ENCODE measurements at places on chromosomes 2 and 18.
A peak's percentile ranks its signal among the peaks of the same experiment; 100 is the strongest.

DNA sequence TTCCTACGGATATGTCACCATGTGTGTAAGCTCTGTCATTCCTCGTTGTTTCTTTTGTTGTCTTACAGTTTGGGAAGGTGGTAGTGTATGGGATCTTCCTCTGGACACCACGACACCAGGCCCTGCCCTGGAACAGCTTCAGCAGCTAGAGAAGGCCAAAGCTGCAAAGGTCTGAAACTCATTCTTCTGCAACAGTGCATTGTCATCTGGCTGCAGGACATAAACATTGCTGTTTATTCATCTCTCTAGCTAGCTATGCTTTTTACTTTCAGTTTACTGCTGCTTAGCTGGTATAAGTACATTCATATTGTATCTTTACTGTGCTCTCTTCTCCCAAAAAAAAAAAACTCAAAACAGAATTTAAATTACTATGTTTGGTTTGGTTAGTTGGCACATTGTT, 39.2 kb upstream of the KCNJ13 start:
- DNase-seq, result no peak

DNA sequence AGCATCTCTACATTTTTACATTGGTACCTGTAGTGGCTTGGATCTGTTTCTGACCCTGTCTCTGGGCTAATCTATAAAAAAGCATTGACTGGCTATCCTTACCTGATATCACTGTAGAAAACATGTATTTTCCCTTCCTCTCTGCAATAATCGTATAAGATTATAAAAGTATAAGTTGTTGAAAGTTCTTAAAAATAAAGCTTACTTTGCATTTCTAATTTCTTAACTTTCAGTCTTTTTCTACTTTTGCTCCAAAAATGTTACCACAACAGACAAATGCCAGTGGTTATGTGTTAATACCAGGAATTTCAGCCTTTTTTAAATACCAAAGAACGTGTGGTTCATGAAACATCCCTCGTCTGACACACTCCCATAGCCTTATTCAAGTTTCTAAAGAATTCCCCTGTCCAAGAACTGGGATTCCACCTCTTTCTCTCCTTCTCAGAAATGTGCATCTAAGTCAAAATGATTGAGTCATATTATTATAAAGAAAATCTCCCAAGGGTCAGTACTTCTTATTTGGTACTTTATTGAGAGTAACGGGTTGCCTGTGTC, 28.5 kb upstream of the ACKR3 start:
- DNase-seq, result no peak

DNA sequence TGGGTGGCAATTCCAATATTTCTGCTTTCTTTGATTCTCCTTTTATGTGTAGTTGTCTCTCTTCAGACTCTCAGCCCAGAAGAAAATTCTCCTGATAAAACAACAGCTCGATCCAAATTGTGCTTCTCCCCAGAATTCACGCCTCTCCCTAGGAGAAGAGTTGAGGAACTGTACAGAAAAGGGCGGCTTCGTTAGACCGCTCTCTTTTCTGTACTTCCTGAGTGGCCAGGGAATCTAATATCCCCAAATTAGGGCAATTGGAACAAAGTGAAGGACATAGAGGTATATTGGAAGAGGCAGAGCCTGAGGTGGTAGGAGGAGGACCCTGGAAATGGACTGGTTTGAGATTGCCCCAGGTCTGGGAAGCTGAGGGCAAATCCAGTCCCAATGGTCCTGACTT, 5.6 kb downstream of the ADCYAP1 start:
- DNase-seq, result no peak

DNA sequence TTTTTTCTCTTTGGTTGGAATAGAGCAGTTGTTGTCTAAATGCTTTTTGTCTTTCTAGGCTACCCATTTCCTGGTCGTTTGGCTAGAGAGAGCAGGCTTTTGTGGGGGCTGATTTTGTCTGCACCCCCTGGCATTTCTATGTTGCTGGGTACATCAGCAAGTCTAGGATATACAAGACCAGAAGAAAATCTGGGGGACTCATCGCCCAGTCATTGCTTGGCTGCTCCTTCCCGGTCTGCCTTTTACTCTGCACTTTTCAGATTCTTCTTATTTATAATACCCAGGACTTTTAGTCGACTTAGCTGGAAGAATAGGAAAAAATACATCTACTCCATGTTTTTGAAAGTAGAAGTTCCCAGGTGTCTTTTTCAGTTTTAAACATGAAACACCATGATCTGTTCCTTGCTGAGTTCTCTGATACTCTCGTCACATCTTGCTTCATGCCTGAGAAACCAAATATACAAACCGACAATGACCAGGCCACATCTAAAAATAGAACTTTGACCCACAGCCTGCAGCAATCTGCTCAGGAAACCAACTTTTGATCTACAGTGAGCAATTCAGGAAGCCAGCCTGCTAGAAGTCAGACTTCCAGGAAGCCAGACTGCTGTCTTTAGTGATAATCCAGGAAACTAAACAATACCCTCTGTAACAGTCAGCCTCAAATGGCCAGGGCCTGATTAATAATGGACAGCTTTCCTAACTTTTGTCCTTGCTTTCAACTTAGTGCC, 163.8 kb upstream of the MEX3C start:
- peak; percentile 1 for DNase-seq

GRCh38 chr2:15152382-15152781, 408.8 kb downstream of the NBAS start:
- no peak for DNase-seq

DNA sequence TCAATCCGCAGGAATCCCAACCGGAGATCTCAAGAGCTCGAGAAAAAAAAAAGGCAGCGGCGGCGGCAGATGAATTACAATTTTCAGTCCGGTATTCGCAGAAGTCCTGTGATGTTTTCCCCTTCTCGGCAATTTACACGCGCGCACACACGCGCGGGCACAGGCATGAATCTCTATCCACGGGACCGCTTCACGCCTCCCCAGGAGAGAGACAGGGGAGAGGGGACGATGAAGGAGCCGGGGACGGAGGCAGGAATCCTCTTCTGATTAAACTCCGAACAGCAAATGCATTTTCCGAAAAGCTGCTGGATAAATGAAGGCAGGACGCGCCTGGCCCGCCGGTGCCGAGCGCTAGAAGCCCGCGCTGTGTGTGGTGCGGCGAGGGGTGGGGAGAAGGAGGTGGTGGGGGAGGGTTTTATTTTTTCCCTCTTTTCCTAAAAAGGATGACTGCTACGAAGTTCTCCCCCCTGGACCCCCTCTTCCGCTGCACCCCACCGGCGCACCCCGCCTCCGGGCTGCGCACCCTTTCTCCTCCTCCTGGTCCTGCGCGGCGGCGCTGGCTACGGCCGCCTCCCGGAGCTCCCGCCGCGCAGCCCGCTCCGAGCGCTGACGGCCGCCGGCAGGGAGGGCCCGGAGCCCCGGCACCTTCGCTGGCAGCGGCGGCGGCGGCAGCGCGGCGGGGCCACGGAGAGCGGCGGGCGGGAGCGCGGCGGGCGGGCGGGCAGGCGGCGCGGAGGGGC, at the start of gene BCL2:
TSS of gene BCL2 (minus strand) at position 387 of the 740 bp plus-strand sequence.
- DNase-seq, result peak; percentile 10

- peak; percentile 79 for DNase-seq
Measured at GRCh38 chr2:15588329-15588919, 3.2 kb upstream of the DDX1 start.

GRCh38 chr18:58241877-58242276, 197.9 kb downstream of the NEDD4L start:
- peak; percentile 22 for DNase-seq

DNA sequence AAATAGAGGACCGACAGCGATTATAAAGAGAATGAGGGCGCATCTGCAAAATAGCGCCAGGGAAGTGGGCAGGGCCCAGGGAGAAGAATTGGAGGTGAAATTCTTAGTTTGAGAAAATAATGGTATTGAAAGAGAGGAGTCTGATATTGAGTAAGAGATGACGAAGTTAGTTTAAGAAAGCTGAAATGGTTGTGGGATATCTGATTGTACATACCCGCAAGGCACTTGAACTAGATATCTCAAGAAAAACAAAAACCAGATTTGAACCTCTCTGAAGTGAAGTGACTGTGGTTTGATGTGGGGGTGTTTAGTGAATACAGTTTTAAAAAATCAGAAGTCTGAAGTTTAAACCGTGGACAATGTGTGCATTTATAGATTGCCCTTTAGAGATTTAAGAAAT, 38.9 kb downstream of the ZNF532 start:
- no peak for DNase-seq

DNA sequence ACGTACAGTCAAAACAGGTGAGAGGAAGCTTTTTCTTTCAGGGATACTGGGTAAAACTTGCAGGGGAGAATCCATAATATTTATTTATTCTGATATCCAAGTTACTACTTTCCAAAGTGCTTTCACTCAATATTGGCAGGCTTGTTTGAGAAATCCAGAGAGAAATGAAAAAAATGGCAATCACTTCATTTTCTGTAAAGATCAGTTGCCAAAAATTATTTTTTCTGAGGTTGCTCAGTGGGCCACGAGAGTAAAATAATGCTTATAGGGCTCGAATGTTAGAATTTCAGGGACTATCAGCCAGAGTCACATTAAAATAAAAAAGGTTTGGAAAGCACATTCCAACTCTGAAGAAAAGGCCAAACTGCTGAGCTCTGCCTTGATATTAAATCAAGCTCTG, 324.6 kb upstream of the RND3 start:
- DNase-seq, result no peak

- DNase-seq, result peak; percentile 81
Measured at GRCh38 chr2:218895326-218895725, 14.7 kb downstream of the WNT10A start.

DNA sequence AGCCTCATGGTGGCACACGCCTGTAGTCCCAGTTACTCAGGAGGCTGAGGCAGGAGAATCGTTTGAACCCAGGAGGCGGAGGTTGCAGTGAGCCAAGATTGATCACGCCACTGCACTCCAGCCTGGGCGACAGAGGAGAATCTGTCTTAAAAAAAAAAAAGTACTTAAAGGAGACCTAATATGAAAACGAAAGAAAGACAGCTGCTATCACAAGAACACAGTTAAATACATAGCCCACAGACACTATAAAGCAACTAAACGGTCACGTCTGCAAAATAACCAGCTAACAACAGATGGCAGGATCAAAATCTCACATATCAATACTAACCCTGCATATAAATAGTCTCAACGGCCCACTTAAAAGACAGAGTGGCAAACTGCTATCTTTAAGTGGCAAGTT, 43.9 kb upstream of the TACR1 start:
- no peak for DNase-seq

DNA sequence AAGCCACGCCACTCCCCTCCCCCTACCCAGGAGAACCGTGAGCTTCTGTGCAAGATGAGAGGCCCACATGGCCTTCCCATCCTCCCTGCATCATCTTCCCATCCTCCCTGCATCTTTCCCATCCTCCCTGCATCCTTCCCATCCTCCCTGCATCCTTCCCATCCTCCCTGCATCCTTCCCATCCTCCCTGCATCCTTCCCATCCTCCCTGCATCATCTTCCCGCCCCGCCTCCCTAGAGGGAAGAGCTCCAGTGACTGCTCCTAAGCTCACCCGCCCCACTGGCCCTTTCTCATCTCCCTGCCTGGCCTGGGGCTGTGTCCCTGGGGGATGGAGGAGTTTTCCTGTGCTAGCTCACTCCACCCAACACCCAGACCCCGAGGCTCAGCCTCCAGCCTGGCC, 93.3 kb upstream of the ASAP2 start:
- no peak for DNase-seq

GRCh38 chr2:140344838-140345237, 1564.6 kb upstream of the NXPH2 start:
- DNase-seq, result peak; percentile 90

DNA sequence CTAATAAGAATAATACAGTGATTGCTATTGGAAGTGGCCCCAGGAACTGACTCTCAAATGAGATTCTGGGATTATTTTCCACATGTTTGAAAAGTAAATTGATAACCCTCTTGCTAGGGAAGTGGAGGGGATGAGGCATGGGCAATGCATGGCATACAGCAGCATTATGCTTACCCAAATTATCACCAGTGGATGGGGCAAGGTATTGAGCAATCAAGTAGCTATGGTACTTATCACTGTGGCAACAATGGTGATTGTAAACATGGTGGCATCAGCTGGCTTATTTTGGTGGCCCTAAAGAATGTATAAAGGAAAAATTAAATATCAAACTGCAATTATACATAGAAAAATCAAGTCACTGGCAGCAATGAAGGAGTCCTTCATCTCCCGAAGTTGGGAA, 155.1 kb downstream of the FIGN start:
- no peak for DNase-seq

DNA sequence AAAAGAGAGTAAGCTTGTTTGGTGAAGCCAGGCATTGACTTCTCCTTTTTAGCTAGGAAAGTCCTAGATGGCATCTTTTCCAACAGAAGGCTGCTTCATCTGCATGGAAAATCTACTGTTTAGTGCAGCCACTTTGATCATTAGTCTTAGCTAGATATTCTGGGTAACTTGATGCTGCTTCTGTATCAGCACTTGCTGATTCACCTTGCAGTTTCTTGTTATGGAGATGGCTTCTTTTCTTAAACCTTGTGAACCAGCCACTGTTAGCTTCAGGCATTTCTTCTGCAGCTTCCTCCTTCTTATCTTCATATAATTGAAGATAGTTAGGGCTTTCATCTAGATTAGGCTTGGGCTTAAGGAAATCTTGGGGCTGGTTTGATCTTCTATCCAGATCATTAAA, 639.7 kb downstream of the TDRD15 start:
- no peak for DNase-seq

DNA sequence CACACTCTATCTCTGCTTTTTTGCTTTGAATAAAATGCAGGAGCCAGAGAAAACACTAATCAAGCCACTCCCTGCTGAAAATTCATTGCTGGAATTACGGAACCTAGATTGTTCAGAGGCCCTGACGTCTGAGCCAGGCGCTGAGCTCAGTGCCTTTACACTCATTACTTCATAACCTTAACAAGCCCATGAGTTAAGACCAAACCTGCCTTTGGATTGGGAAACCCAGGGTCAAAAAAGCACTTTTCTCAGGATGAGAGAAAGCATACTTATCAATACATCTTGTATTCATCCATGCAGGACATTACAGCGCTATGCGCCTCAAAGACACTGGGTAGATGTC, 762 bp downstream of the INO80C start:
- no peak for DNase-seq

DNA sequence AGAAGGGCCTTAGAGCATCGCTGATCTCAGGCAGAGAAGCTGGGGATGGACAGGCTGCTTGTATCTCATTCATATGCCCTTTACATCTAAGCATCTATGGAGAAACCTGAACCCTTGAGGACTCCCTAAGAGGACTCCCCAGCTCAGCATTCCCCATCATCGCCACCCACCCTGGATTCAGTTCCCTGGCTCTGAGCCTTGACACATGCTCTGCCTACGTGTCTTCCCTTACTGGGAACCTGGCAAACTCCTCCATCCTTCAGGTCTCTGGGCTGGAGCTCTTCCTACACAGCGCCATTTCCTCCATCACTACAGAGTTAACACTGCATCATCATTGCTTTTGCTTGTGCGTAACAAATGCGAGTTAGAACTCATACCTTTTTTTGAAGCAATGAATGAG, 31.2 kb upstream of the OTOF start:
- DNase-seq, result no peak

DNA sequence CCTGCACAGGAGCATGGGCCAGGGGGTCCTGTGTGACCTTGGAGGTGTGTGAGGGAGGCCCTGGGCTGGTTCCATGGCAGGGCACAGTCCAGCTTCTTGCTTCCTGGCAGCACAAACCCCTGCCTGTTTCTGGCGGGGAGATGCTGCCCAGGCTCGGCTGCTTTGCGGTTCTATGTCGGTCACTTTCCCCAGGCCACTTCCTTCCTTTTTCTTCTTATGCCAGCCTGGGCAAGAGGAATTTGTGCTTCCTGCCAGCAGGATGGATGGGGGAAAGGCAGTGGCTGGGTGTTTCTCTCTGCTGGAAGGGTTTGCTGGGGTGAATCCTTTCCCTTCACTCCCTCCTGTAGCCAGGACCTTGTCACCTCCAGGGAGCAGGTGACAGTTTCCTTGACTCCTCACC, 24.3 kb downstream of the ASAP2 start:
- DNase-seq, result no peak

Data from PC-3 (cell line).